ENCODE measurements at places on chromosomes 1 and 21.

GRCh38 chr1:112850034-112850757 lies 105.8 kb downstream of the SLC16A1 start:
- DNase-seq = no peak

DNA sequence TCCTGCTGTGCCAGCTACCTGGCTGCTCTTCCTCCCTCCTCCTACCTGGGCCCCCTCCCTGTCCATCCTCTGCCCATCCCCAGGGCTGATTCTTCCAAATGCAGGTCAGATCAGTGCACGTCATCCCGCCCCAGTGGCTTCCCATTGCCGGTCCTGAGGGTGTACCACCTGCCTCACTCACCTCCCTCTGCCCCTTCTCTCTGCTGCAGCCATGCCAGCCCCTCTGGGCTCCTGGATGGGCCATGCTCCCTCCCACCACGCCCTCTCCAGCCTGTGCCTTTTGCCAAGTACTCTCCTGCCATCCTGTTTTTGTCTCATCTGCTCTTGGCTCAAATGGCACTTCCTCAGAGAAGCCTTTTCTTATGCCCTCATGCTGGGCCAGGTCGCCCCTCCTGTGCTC lies 95.8 kb downstream of the ARHGEF10L start:
- DNase-seq = no peak

GRCh38 chr1:213330281-213330680 lies 279.2 kb downstream of the RPS6KC1 start:
- DNase-seq = no peak

GRCh38 chr1:23543707-23544443 lies 12.8 kb upstream of the E2F2 start:
- DNase-seq = no peak

DNA sequence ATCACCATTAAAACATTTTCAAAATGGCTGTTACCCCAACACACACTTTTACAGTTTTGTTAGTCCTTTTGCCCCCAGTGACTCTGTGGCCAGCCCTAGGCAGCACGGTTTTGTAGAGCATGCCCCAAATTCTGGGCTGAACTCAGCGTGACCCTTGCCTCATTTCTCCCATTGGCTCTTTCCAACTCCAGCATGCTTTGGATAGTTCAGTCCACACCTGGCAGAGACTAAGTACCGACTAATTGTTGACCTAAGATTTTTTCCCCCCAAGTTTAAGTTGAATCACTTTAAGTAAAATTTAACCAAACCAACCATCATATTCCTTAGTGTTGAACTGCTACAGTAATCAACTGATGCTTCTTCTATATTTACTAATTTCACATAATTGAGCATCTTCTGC lies 62.4 kb upstream of the LRRC8B start:
- no peak for DNase-seq

DNA sequence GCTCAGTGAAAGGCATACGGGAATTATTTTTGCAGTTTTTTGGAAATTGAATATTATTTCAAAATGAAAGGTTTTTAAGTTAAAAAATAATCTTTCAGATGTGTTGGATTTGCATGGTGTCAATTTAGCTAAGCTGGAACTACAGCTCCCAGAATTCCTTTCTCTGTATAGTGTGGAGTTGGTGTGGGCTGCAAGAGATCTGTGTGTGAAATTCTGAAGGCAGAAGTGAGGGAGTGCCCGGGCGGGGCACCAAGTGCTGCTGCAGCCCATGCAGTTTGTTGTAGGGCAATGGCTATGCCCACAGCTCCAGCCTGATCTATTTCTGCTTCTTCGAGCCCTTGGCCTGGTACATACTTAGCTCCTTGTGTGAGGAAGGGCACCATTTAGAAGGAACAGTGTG lies 60.5 kb upstream of the CSF1 start:
- no peak for DNase-seq

DNA sequence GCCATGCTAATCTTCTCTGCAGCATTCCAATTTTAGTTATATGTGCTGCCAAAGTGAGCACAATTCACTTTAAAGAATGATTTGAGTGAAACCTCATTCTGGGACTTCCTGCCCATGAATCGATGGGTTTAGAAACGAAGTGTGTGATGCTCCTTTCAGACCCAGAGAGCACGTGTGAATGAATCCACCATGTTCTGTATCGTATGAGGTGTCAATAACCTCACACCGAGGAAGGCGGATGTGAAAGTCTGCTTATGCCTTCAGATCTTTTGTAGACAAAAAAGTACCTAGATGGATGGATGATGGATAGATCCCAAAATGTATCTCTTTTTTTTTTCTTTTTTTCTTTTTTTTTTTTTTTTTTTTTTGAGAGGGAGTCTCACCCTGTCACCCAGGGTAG lies 13.8 kb downstream of the UBASH3A start:
- DNase-seq = no peak

DNA sequence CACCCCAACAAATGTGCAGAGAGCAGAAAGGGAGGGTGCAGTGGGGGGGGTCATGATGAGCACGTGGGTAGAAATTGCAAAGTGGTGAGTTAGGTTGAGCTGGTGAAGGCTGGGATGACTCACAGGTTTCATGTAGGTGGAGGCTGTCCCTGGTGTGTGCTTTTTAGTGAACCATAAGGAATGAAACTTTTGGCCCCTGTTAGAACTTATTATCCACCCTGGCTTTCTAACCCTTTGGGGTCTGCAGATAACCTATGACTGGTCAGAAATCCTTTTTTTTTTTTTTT lies 46.9 kb downstream of the DOP1B start:
- peak; percentile 65 for DNase-seq

GRCh38 chr1:98674075-98674781 lies 12.7 kb downstream of the SNX7 start:
- no peak for DNase-seq

- DNase-seq = no peak
These were observed 31.9 kb downstream of the KCNC4 start for GRCh38 chr1:110242062-110242461.

- no peak for DNase-seq
These were observed 871.7 kb upstream of the ADAMTS5 start for GRCh38 chr21:27838573-27838972.

- DNase-seq = no peak
These were observed 8.6 kb upstream of the PIGV start for GRCh38 chr1:26779098-26779668.

- DNase-seq = no peak
These were observed 254.0 kb downstream of the MATN1 start for GRCh38 chr1:30469426-30469825.

DNA sequence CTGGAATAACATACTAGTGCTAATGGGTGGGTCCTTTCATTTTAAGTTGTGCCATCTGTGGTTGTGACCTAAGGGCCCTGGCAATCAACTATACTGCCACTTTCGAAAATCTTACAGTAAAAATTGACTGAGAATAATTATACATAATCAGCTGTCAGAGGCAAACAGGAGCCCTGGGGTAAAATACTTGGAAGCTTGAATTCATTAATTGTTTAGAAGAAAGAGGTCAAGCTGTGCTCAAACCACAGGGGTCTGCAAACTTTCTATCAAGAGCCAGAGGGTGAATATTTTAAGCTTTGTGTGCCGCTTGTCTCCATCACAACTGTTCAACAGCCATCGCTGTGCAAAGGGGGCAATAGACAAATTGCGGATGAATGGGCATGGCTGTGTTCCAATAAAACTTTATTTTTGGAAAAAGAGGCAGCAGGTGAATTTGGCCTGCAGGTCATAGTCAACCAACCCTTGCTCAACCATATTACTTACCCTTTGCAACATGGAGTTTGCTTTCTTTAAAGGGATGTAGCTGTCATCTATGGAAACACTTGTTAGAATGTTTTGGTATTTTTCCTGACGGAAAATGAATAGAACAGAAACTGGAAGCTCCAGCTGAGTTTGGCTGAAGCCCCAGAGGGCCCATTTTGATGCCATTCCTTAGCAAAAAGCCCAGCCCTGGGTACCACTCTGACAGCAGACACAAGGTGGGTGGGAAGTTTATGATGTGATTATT lies 35.7 kb upstream of the USP1 start:
- DNase-seq = no peak

Measured in LoVo (cell line).